Stimulated activated CD8-positive, alpha-beta memory T cell treated with anti-CD3 and anti-CD28 coated beads, Interleukin-4, amount 100 ng/mL, for 4 hours (primary cell): ENCODE measurements at places on chromosomes 4 and X.

DNA sequence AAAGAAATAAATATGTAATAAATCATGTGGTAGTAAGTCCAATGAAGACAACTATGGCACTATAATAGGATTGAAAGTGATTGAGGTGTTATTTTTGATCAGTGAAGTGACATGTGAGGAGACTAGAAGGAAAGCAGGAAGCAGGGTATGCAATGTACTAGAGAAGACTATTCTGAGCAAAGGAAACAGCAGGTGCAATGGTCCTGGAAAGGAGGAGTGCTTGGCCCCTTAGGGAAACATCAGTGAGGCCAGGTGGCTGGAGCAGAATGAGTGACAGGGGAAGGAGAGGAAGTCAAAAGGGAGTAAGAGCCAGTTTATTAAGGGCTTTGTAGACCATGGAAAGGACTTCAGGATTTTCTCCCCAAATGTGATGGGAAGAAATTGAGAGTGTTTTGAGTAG, 207.6 kb upstream of the HCCS start:
- no peak for DNase-seq

- DNase-seq = no peak
These were observed 38.2 kb upstream of the NUDT6 start for GRCh38 chr4:122960611-122961000.

GRCh38 chr4:98482847-98483806, 175.3 kb downstream of the TSPAN5 start:
- no peak for DNase-seq

DNA sequence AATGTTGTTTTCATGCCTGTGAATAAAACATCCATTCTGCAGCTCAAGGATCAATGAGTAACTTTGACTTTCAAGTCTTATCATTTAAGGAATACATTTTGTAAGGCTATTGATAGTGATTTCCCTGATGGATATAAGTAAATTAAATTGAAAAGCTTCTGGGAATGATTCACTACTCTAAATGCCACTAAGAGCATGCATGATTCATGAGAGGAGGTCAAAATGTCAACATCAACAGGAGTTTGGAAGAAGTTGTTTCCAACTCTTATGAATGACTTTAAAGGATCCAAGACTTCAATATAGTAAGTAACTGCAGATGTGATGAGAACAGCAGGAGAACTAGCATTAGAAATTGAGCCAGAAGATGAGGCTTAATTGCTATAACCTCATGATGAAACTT, 1487.3 kb downstream of the PCDH7 start:
- no peak for DNase-seq
